ENCODE measurements at places on chromosomes 7 and 10. TPM values are rescaled to one million over a fixed set of nuclear protein-coding genes. Genes with fewer than 3 reads are reported as not detected.

SCART1 gene
- total RNA-seq, result 2.5 TPM

LGI1 gene
- total RNA-seq, result not detected

HMX3 gene
- total RNA-seq, result not detected

NPM3 gene
- total RNA-seq, result 13.2 TPM

HKDC1 gene
- total RNA-seq, result 5.4 TPM

TOMM7 gene
- total RNA-seq, result 221 TPM

BTBD16 gene
- not detected for total RNA-seq

CPVL gene
- 3.0 TPM for total RNA-seq

OR2A5 gene
- not detected for total RNA-seq

PAX2 gene
- 0.32 TPM for total RNA-seq

HOXA1 gene
- total RNA-seq, result not detected

CLDN12 gene
- total RNA-seq, result 17.4 TPM

RASSF4 gene
- total RNA-seq, result 34.6 TPM

PTPN20 gene
- total RNA-seq, result 7.1 TPM

MBL2 gene
- total RNA-seq, result not detected

ADD3 gene
- total RNA-seq, result 48.3 TPM

C10orf62 gene
- 0.34 TPM for total RNA-seq

KLF14 gene
- 0.15 TPM for total RNA-seq

ZNF92 gene
- total RNA-seq, result 2.5 TPM

IRF5 gene
- total RNA-seq, result 3.2 TPM

NRAP gene
- 0.03 TPM for total RNA-seq

DNAH11 gene
- 3.8 TPM for total RNA-seq

GOLGA7B gene
- 2.0 TPM for total RNA-seq

SMKR1 gene
- total RNA-seq, result 1.9 TPM

NCAPG2 gene
- total RNA-seq, result 1.9 TPM

MYOF gene
- 12.4 TPM for total RNA-seq

Data from pancreas (tissue), 10 donors.